ENCODE measurements at places on chromosomes 3 and 15.

DNA sequence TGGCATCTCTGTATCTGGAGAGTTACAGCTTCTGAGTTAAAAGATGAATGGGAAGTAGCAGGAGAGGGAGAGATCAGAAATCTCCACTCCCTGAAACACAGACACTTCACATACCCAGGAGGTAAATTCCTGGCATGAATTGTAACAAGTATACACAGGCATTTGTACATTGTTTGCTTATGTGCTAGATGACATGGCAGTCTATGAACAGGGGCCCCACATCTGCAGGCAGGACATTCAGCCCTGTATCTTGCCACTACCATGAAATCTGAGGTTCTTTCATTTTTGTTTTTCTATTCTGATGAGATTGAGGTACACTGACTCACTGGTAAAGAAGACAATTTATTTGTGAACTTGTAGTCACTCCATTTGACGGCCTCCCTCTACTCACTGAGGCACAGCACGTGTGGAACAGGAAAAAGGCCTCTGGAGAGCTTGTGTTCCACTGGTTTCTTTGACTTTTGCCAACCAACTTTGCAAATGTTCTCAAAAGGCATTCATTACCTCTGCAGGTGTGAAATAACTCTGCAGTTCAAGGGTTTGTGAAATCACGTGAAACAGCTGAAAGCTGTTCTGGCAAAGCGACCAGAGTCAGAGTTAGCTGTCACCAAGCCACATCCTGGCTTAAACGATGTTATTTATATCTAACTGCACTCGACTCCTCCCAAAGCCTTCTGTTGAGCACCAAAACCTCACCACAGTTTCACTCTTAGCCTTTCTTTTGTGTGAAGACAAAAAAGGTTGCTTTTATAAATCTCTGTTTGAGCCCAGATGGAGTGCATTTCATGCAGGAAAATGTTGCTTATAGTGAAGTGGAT lies 401.3 kb upstream of the CFAP20DC start:
- DNase-seq = peak; percentile 77

- no peak for DNase-seq
These were observed 74.0 kb upstream of the CTNNB1 start for GRCh38 chr3:41125258-41125657.

GRCh38 chr3:64530434-64531049 lies 157.3 kb downstream of the ADAMTS9 start:
- no peak for DNase-seq

GRCh38 chr15:39695793-39696192 lies 86.8 kb downstream of the FSIP1 start:
- DNase-seq = no peak

DNA sequence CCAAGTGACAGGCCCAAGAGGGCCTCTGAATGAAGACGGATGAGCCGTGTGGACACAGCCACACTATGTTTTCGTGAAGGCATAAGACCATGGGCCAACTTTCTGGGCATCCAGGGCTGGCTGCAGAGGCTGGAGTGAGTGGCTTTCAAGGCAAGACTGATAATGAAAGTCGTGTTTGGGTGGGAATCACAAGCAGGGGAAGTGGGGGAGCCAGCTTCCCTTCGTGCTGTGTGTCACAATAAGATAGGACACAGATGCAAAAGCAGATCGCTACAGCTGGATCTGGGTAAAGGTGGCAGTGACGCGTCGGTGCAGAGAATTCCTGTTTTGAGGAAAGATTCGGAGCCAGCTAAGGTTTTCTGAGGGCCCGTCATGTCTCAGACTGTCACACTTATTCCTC lies 309.8 kb upstream of the CTDSPL start:
- no peak for DNase-seq

- no peak for DNase-seq
These were observed 272.9 kb upstream of the TPM1 start for GRCh38 chr15:62769604-62770003.

DNA sequence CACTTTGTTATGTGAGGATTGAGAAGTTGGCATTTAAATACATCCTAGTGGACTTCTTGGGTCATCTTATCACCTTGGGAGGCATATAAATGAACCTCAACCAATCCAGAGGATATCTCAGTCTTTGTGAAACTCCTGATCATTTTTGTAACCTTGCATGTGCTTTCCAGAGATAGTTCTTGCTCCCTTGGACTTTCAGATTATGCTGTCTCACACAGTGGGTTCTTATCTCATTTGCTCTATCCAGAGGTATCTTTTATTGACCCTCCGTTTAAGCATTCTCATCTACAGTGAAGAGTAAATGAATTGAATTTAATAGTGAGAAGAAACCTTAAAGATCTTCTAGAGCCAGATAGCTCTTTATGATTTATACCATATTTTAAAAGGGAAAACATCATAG lies 10.4 kb downstream of the ARMC8 start:
- DNase-seq = no peak

DNA sequence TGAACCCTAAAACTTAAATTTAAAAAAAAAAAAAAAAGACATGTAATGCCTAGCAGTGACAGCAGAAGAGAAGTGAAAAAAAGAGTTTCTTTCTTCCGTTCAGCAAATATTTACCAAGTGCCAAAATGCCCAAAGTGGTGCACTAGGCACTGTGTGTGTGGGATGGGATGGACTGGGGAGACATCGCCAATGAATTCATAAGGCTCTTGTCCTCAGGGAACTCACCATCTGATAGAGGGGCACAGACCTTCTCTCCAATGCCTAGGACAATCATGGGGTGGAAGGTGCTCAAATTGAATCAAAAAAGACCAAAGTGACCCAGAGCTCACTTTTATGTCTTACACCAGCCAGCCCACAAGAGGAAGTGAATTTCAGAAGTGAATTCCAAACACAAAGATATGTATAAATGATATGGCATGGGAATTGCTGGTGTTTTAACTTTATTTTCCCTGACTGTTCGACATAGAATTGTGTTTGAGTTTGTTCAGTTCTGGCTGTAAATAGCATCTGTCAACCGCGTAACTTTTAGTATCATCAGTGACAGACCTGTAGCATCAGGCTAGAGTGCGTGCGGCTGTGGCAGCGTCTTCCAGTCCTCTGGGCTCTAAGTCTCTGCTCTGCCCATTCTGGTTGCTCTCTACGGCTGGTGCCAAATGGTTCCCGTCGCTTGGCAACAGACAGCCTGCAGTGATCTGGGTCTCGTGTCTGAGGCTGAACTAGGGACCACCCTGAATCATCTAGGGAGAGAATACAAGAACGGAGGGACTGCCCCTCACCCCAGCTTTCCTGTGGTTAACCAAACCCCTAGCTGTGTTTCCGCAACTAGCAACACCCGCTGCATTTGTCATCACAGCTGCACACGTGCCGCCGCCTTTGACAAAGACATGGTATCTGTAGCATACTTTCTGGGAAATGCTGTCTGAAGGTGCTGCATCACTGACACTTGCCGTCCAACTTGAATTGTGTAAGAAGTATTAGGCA lies 154.0 kb upstream of the THBS1 start:
- peak; percentile 80 for DNase-seq

GRCh38 chr15:90056529-90056928 lies 45.7 kb downstream of the IDH2 start:
- DNase-seq = no peak

DNA sequence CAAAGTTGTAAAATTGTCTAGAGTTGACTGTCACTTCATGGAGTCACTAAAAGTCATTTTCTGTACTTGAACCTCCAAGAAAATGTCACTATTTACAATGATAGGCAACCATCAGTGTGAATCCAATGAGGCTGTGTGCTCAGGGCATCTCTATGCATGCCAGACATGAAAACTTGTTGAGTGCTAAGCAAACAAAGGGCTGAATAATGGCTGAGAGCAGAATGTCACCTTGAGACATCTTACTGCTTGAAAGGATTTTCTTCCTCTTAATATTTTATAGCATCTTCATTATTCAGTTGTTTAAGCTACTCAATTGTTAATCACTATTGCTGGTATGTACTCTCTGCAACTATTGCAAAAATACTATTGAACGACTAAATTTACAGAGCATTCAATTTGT lies 184.7 kb downstream of the PLCH1 start:
- no peak for DNase-seq

- DNase-seq = no peak
These were observed 4.0 kb downstream of the OR5H14 start for GRCh38 chr3:98151241-98151640.

DNA sequence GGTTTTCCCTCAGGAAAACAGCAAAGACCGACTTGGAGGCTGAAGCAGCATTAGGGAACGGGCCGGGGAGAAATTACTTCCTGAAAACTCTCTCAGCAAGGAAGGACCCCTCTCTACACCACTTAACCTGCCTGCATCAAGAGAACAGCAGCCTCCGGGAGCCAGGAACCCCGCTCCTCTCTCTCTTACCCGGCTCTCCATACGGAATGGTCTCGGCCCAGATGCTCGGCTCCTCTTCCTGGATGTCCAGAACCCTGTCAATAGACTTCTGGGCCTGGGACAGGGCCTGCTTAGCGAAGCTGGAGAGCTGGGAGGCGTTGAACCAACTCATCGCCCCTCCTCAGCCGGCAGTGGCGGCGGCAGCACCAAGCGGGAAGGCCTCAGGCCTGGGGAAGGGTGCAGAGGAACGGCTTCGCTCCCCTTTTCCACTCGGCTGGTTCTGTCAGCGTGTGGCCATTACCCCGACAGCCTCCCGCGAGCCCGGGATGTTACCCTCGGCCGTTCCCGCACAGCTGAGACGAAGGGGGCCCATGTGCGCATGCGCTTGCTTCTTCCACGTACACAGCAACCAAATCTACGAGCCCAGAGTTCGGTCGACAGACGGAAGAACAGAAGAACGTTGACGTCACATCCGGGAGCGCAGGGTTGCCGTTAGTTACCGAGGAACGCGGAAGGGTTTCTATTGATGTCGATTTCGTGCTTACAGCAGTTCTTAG lies at the start of gene TMF1:
TSS of gene TMF1 (minus strand) at position 578 of the 716 bp plus-strand sequence. CDS start at position 331, 247 bp downstream.
- DNase-seq = peak; percentile 96

DNA sequence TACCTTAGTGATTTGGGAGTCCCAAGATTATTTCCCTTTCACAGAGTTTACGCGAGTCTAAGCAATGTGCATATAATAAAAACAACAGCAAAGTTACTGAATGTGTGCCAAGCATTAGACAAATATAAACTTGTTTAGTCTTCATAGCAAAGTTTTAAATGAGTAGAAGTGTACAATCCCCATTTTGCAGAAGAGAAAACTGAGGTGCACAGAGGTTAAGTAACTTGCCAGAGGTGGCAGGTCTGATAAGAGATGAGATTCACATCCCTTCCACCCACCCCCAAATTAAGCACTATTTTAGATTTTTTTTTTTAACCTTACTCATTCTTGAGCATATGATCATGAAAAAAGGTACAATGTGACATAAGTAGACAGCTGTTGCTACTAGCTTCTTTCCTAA lies 2.2 kb upstream of the SUCLG2 start:
- no peak for DNase-seq

DNA sequence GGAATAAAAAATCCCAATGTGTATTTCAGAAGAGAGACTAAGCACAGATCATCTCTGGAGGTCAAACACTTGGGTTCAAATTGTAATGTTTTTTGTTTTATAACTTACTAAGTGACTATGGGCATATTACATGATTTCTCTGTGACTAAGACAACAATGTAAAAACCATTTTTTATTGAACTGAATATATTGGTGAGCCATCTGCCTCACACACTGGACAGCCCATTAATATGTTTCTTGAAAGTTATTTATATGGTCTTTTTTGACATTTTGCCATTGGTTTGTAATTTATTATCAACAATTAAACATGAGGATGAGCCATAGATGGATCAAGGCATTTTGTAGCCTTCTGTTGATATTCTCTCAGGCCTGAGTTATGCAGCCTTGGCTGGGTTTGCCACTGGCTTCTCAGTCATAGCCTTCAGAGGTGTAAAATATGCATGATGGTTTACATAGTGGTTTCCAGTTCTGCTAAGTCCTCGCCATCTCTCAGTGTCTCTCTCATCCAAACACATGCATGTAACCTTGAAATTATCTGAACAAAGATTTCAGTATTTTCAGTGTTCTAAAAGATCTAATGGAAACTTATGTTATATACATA lies 997.2 kb downstream of the DIPK2A start:
- no peak for DNase-seq

DNA sequence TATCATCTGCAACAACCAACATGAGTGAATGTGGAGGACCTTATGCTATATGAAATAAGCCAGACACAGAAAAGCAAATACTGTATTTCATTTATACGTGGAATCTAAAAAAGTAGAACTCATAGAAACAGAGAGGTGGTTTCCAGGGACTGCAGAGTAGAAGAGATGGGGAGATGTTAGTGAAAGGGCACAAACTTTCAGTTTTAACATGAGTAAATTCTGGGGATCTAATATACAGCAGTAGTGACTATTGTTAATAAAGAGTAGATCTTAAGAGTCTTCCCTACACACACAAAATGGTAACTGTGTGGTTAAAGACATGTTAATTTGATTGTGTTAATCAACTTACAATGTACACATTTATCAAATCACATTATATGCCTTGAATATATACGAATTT lies 20.9 kb upstream of the MELTF start:
- no peak for DNase-seq

DNA sequence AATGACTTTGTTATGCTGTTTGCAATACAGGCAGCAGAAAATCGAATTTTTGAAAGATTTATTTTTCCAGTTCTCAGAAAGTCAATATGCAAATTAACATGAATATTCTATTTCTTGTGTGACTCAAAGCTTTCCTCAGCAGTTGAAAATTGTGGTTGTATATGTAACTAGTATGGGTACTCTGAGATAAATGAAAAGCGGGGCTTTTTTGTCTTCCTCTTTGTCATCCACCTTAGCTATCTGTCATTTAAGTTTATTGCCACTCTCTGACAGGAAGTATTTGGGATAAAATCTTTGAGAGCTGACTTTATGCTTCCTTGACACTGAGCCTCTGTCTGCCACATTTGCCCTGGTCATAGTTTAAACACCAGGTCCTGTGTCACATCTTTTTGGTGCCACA lies 91.5 kb downstream of the ATG7 start:
- peak; percentile 13 for DNase-seq

GRCh38 chr3:104846270-104846669 lies 520.4 kb upstream of the ALCAM start:
- DNase-seq = no peak

DNA sequence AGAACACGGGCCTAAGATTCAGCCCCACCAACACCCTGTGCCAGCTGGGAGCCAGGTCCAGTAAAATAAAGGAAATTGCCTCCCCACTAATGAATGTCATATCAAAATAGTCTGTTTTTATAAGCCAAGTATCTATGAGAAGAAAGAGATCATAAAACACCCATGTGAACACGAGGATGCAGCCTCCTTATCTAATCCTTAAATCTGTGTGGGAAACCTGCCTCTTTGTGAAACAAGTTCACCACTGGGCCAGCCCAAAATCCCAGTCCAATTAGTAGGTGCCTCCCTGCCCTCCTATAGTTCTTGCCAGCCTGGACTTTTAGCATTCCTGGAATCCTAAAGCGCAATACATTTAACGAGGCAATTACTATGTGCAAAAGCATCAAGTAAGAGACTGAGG lies 42.0 kb downstream of the SCAPER start:
- DNase-seq = no peak

GRCh38 chr3:195807681-195808121 lies 4.0 kb downstream of the MUC4 start:
- no peak for DNase-seq
